ENCODE measurements at places on chromosomes 5 and 9.

DNA sequence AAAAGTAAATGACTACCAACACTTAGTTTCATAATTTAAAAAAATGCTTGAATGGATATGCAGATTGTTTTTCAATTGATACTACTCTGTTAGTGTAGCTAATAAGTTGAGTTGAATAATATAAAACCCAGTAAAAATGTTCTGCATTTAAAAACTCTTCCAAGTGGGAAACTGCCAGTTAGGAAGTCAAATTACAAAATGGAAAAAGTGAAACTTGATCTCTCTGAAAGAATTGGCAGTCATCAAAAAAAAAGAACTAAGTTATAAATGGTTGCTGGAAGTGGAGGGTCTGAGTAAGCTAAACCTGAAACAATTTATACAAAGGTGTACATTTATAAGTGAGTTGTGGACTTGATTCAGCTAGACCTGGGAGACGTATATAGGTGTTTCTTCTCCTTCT, 52.4 kb downstream of the VCAN start:
- no peak for DNase-seq

DNA sequence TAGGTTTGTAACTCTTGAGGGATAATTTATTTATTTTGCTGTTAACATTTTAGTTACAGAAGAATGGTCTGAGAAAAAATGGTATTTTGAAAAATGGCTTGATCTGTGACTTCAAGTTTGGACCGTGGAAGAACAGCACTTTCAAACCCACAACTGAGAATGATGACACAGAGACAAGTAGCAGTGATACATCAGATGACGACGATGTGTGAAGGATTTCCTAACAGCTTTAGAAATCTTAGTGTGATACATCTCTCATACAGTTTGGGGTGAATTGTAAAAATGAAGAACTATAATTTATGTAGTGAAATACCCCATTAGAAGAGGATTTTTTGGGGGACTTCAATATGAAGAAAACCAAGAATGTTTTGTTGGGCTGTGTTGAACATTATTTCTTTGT, 88.7 kb downstream of the GPBP1 start:
- no peak for DNase-seq

- DNase-seq: no peak
Observed at GRCh38 chr5:146867996-146868708, 10.4 kb downstream of the PPP2R2B start.

GRCh38 chr9:8179381-8180053, 379.9 kb upstream of the DMAC1 start:
- DNase-seq: no peak

DNA sequence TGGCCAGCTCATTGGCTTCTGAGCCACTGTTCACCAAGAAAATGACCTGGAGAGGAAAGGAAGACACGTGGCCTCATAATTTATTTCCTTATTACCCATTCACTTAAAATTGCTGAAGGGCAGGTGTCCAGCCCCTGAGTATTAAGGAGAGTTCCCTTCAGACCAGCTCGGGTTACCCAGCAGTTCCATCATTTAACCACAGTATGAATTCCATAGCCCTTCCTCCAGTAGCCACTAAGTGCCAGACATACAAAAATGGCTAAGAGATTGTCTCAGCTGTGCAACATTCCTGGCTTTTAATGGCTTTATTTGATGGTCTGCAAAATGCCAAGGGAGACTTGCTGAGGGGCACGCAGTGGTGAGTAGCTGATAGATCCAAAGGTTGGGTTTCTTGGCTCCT, 12.5 kb downstream of the AGXT2 start:
- DNase-seq: no peak

DNA sequence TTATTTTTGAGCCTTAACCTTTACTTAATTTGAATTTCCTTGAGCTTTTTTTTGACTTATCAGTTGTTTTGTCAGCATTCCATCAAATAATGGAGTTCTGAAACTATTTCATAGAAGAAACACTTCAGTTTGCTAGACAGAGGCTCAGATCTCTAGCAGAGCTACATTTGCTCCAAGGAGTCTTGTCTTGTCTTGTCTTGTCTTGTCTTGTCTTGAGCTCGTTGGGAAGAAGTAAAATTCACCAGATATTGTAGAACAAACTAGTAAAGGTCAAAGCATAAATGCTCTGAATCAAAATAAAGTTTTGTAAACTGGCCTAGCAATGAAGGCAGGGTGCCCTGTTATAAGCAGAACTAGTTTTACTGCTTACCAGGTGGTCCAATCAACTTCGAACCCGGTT, 33.5 kb downstream of the RAB24 start:
- DNase-seq: no peak

- no peak for DNase-seq
Observed at GRCh38 chr5:97125125-97125683, 17.2 kb downstream of the LIX1 start.

DNA sequence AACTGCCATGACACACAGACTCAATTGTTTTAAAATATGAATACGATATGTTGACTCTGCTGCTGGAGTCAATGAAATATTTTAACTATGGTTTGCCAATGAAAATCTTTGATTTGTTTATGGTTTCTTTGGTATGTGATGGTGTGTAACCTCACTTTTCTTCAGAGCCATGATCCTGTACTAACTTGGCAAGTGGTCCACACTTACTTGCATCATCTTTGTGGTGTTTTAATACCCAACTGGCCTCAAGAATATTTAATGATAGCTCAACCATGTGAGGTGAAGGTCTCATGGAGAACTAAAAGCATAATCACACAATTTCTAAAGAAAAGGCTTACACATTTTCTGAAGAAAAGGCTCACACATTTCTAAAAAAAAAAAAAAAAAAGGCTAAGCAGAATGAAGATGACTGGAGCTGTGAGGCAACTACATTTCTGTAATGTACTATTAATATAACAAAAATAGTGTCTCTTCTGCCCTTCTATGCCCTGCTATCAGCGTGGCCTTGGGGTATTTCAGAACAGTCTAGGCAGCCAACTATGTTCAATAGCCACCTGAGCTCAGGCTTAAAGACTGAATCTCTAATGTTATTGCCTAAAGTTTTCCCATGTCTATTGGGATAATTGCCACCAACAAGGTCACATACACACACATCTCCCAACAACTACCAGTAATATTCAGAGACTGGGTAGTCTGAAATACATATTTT, 395.0 kb downstream of the MLLT3 start:
- no peak for DNase-seq

DNA sequence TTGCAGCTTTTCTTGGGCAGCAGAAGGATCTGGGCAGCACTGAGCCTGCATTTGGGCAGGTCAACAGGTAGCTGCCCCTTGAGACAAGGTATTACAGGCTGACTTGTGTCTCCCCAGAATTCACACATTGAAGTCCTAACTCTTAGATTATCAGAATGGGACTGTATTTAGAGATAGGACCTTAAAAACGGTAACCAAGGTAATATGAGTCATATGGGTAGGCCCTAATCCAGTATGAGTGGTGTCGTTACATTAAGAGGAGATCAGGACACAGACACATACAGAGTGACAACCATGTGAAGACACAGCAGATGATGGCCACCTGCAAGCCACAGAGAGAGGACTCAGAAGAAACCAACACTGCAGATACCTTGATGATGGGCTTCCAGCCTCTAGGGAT, 3.2 kb downstream of the C1QTNF2 start:
- no peak for DNase-seq

GRCh38 chr5:138961221-138961620, 86.1 kb upstream of the LRRTM2 start:
- no peak for DNase-seq

- no peak for DNase-seq
Observed at GRCh38 chr9:20070336-20070735, 281.5 kb upstream of the SLC24A2 start.

DNA sequence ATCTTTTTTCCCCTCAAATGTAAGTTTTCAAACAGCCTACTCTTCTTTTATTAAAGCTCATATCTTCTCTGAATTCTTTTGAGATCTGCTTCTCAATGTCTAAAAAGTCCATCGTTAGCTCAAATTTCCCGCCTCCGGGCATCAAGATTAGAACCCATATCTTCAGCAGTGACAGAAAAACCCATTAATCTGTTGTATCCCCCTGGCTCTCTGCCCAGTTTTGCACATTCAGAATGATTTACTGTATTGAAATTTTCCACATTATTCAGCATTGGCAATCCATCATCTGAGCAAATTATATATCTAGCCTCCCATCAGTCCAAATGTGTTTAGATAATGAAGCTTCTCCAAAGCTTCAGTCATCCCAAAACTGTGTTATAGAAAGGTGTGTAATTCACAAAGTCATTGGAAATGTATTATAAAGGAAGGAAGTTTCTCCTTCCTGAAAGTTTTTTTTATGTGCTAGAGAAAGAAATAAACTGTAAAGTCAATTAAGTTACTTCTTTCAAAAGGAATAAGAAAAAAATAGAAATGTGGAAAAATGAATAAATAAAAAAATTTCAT, 849.9 kb downstream of the MAT2B start:
- no peak for DNase-seq

DNA sequence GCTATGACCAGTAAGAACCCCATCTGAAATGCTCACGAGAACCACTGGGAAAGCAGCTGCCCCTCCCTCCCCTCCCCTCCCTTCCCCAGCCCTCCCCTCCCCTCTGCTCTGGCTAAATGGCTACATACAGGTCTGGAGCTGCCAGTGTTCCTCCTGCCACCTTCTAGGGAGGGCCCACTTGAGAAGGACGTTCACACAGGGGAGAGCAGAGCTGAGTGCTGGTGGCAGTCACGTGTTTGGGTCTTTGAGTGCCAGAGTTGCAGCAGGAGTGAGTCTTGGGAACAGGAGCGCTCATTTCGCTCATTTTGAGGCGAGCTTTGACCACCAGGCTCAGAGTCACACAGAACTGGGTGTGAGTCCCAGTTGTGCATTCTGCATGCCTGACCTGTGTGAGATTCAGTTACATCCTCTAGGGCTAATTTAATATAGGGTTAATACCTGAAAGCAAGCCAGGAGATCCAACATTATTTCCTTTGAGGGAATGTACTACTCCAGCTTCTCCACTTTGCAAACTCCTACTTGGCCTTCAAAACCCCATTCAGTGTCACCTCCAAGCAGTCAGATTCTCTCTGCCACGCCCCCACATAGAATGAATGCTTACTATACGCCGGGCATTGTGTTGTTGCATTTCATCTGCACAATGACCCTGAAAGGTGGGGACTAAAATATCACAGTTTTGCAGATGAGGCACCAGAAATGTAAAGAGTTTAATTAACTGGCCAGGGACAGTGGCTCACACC, 25.1 kb downstream of the CPLX2 start:
- no peak for DNase-seq

DNA sequence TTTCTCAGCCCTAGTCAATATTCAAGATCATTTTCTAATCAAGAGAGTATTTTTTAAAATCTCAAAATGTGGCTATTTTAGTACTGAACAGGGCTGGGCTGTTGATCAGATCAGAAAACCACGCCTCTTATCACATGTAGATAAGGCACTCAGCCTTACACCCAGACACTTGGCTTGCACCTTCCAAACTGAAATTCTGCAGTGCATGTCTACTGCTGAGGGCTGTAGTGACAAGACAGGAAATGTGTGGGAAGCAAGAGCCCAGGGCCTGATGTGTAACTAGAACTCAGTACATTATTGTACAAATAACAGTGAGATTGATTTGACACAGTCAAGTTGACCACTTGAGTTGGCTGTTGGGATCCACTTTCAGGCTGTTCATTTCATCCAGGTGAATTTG, 48.6 kb downstream of the UBE2QL1 start:
- DNase-seq: no peak

- no peak for DNase-seq
Observed at GRCh38 chr5:68000805-68001204, 214.8 kb upstream of the PIK3R1 start.

DNA sequence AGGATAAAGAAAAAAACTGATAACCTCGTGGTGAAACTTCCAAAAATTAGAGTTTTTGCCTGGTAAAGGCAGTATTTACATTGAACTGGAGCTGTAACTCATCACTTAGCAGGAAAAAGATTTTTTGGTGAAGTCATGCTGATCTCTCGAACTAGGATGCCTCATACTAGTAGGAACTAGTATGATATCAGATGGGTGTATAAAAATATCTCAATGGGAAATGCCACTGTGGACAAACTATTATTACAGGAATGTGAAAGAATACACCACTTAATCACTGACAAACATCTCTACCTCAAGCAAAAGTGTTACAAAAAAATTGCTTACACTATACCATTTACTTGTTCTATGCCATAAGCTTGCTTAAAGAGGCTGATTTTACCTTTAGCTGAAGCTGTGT, 28.4 kb downstream of the RFX3 start:
- DNase-seq: no peak

GRCh38 chr9:29796291-29796952, 2223.1 kb upstream of the C9orf72 start:
- no peak for DNase-seq

DNA sequence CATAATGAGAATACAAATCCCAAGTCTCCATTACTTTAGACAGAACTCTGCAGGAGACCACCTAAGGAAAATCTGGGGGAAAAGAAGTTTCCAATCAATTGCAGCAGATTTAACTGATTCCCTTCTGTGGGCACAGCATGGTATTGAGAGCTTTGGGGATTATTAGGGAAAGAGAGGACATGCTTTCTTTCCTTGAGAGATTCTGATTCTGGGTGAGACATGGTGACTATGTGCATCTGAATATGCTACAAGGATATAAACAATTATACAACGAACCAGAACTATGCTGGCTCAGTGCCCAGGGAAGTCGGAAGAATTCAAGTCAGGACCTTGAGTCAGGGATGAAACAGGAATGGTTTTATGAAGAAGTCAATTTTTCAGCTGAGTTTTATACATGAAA, 183.7 kb downstream of the PDE4D start:
- no peak for DNase-seq

- DNase-seq: no peak
Observed at GRCh38 chr5:132499440-132500243, 9.1 kb upstream of the IRF1 start.

- no peak for DNase-seq
Observed at GRCh38 chr5:29879401-29879800, 1314.1 kb upstream of the CDH6 start.

DNA sequence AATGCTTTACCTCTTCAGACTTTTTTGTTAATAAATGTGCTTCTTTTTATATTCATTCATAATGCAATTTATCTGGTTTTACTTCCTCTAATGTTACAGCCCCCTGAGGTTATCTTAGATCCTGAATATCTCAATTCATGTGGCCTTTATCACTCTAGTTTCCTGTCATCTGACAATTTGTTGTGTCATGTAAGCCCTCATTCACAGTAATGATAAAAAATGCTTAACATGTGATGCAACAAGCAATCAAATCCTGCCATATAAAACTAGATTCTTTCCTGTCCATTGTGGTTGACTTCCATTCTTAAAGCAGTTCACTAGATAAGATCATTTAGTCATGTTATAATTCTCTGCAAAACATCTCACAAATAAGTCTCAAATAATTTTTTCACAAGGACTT, 991.2 kb upstream of the ACO1 start:
- DNase-seq: no peak

- no peak for DNase-seq
Observed at GRCh38 chr5:174829511-174829864, 105.1 kb downstream of the MSX2 start.

DNA sequence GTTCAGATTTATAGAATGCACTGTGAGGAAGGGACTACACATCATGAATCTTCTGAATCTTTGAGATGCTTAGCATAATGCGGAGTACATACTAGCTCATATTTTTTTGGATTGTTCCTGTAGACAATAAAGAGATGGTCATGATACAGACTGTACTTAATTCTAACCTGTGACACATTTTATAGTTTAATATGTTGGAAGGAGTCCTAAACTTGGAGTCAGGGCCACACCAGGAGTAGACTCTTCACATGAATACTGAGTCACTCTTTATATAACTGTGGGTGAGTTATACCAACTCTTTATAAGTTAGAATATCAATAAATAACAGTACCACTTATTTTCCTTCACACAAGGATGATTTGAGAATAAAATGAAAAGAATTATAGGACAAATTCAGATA, 16.9 kb downstream of the C9orf85 start:
- no peak for DNase-seq

GRCh38 chr5:92775711-92776615, 805.1 kb downstream of the NR2F1-AS1 start:
- no peak for DNase-seq

All from GM13977 (cell line).